ENCODE measurements at places on chromosomes 3 and 15.

- DNase-seq: no peak
Observed at GRCh38 chr3:159872374-159873109, 116.1 kb upstream of the IL12A start.

DNA sequence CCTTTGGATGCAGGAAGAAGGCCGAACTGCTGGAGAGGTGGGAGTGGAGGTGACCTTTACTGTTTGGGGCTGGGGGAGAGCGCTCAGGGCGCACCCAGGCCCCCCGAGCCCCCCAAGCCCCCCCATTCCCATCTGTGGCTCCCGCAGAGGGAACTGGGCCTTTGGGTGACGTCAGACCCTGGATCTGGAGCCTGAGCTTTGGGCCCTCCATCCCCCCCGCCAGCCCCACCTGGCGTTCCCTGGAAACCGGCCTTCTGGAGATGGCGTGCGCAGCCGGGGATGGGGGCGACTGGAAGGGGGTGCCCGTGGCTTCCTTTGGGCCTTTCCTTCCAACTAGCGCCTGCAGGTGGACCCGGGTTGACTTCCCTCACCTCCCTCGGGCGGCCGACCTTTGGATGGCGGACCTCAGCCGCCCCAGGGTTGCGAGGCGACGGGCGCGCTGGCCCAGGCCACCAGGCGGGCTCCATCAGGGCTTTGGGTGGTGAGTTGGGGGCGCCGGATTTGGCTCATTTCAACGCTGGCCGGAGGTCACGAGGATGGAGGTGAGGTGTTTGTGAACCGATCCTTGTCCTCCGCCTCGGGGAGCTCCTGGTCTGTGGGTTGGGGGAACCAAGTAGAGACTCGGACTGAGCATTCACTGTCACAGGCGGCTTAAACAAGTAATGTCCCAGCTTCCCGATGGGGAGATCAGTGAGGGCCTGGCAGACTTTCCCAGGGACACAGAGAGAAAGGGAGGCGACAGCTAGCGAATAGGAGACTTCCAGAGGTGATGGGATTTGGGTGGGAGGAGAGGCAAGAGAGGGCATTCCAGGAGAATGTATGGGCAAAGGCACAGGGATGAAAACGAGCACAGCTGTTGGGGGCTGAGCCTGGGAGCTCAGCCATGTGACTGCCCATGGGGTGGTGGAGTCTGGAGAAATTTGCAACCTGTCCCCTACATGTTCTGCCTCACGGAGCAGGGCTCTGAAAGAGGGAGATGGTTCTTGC lies 709 bp downstream of the SCAMP5 start:
- peak; percentile 79 for DNase-seq

- DNase-seq: no peak
Observed at GRCh38 chr3:186724911-186725310, 7.8 kb downstream of the KNG1 start.

DNA sequence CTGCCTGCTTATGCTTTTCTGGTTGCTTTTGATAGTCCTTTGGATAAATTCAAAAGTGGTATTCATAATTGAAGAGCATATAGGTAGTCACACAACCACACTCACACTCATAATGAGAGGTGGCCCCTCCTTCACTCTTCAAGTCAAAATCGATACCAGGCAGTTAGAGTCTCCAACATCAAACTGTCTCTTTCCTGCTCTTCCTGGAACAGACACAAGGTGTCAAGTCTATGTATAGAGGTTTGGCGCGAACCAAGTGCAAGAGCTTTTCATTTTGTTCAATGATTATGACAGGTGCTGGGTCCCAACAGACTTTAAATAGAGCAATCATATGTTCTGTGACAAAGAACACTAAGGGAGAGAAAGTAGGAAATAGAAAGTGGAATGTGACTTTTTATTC lies 29.9 kb upstream of the RGMA start:
- DNase-seq: no peak

Measured in D341Med (cell line).